ENCODE measurements at places on chromosomes 1 and 21. TPM values are rescaled to one million over a fixed set of nuclear protein-coding genes. Genes with fewer than 3 reads are reported as not detected.

Gene SELENBP1
- 5.9 TPM for total RNA-seq

Gene DFFB
- total RNA-seq = 3.0 TPM

GRCh38 chr1:67571901-67572593, 113.0 kb upstream of the GADD45A start:
- H3K4me3 ChIP-seq = no peak overlapping the region
- peaks cover 42% of the 10 kb centered on the region for H3K4me1 ChIP-seq
- no peak for DNase-seq
- H3K36me3 ChIP-seq = no peaks in the 10 kb centered on the region
- H3K27ac ChIP-seq = peak overlapping the region; percentile 95

GRCh38 chr1:93350322-93350721, 4.6 kb downstream of the DR1 start:
- H3K27me3 ChIP-seq = no peaks in the 10 kb centered on the region
- peaks cover 5% of the 10 kb centered on the region for H3K4me1 ChIP-seq
- DNase-seq = no peak
- H3K36me3 ChIP-seq = peaks cover 15% of the 10 kb centered on the region
- no peak overlapping the region for H3K4me3 ChIP-seq

- no peaks in the 10 kb centered on the region for H3K36me3 ChIP-seq
- H3K27ac ChIP-seq = no peak overlapping the region
- H3K27me3 ChIP-seq = 0 out of 2 replicates have a peak, but pooled peaks cover 3% of the 10 kb centered on the region
Observed at GRCh38 chr1:54698346-54698745, 17.3 kb upstream of the TTC4 start.

GRCh38 chr1:162855461-162856150, 5.4 kb downstream of the CCDC190 start:
- H3K4me3 ChIP-seq = no peak overlapping the region
- H3K27ac ChIP-seq = no peak overlapping the region
- no peaks in the 10 kb centered on the region for H3K4me1 ChIP-seq
- DNase-seq = no peak
- H3K27me3 ChIP-seq = no peaks in the 10 kb centered on the region
- H3K36me3 ChIP-seq = no peaks in the 10 kb centered on the region
